ENCODE measurements at places on chromosomes 5 and 9.

DNA sequence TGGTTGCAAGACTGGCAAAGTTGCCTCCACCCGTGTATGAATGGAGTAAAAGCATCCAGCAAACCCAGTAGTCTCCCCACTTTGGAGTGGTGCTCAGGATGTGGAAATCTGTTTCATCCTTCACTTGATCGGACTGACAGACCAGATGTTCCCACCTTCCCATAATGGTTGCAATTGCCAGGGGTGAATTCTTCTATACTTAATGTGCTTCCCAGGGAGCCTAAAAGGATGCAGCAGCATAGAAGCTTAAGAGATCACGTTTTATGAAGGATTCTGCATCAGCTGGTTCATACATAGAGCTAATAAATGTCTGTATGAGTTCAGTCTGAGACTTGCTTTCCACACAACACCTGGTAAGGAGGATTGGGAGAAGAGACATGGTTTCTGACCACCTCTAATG, 198.8 kb upstream of the S1PR3 start:
- DNase-seq, result no peak

- no peak for DNase-seq
Observed at GRCh38 chr5:177087398-177088005, 787 bp downstream of the FGFR4 start.

DNA sequence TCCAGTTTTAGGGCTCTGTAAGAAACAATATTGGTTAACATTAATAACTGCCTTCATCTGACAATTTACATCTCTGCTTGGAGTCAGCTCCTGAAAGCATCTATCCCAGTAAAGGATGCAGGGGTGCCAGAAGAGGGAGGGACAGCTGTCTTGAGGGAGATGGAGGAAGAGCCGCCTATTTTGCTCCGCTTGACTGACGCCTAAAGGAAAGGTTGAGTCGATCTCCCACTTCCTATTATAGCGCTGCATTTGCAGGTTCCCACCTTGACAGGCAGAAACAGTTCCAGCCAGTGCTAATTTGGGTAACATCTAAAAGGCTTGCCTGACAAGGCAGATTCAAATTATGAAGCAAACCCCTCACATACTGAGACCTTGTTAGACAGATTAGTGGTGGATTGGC, 374.6 kb downstream of the SPATA31D1 start:
- no peak for DNase-seq

GRCh38 chr9:137032858-137033257, 970 bp upstream of the FUT7 start:
- peak; percentile 48 for DNase-seq

- DNase-seq, result no peak
Observed at GRCh38 chr5:114438471-114438870, 76.6 kb downstream of the KCNN2 start.

DNA sequence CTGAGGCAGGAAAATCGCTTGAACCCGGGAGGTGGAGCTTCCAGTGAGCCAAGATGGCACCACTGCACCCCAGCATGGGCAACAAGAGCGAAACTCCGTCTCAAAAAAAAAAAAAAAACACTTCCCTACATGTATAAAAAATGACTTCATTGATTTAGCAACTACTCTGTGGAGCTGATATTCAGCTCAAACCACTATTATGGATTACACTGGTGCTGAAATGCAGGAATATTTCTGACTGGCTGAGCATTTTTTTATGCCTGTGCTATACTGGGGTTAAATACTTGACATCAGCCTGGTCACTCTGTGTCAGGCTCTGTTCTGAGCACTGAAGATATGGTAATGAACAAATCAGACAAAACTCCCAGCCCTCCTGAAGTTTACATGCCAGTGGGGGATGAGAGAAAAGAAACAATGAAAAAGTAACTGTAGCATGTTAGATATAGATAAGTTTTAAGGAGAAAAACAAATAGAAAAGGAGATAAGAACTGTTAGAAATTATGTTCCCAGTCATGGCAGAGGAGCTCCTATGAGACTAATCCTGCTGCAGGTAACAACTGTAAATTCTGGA, 22.6 kb upstream of the TTC39B start:
- DNase-seq, result no peak

DNA sequence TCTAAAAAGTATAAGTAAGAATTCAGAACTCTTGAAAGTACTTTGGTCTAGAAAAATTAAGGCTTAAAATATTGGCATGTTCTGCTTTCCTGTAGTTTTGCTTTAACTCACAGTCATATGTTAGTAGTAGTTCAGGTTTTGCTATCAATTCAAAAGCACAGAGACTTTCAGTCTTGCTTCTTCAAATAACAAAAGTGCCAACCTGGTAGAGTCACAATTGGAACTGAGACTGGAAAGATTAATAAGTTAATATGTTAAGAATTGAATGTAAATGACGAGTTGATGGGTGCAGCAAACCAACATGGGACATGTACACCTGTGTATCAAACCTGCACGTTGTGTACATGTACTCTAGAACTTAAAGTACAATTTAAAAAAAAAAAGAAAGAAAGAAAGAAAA, 822.3 kb downstream of the MTRR start:
- DNase-seq, result no peak
